ENCODE measurements at places on chromosomes 12 and 14.

DNA sequence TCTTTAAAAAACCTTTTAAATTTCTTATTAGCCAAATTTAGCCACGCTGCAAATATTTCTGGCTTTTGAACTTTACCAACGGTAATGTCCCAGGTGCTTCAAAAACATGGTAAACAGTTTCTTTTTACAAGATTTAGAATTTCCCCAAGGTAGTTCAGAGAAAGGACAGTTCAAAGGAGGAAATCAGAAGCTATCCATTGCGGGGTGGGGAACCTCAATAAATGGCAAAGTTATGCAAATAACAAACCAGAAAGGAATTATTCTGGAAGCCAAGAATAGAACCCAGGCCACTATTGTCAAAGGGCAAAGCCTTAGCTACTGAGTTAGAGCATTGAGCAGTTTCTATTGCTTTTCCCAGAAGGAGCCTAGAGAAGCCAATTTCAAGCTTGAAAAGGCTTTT lies 62.3 kb downstream of the PDE6H start:
- DNase-seq, result no peak

- DNase-seq, result no peak
These were observed 172.4 kb downstream of the EMP1 start for GRCh38 chr12:13368971-13369370.

DNA sequence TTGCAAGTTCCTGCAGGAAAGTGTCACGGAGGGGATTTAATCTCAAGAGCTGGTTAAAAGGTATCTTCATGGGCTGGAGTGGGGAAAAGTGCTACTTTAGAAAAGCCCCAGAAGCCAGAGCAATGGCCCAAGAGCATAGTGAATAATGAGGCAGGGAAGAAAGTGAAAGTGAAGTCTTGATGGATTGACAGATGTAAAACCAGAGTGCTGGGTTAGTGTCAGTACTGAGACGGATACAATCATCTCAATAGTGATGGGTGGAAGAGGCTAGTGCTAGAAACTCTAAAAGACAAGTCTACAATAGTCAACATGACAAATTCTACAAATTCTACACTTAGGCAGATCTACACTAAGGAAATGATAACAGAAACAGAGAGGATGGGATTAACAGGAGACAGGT lies 68.1 kb downstream of the CIT start:
- no peak for DNase-seq

GRCh38 chr12:56723352-56723751 lies 1.7 kb downstream of the NACA start:
- DNase-seq, result no peak

DNA sequence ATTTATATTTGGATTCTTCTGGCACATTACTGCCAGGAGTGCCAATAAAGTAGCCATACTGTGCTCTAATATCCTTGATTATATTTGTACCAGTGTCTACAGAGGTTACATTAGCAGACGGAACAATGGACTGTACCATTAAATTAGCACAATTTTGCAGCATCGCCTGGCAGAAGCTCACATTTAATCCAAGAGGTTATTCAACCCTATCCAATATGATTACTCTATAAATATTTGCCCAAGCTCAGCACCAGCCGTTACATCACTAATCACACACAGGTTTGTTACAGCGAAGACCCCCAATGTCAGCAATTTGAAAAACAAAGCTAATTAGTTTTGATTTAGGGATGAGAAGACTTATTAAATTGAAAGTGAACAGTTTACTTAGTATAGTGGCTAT lies 16.9 kb upstream of the MGST1 start:
- no peak for DNase-seq

DNA sequence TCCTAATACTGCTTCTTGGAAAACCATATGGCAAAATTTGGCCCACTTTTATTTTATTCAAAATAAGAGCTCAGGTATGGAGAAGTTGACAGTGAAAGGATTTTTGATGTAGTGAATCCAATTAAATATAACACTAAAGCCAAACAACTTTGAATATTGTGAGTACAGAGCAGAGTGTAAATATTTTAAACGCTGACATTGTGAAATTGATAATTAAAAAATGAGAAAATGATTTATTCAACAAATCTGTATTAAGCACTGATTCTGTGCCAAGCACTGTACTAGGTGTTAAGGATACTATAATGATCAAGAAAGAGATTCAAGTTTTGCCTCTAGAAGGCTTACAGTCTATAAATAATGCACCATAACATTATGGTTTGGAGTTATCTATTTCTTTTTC lies 50.5 kb downstream of the ATL1 start:
- no peak for DNase-seq

DNA sequence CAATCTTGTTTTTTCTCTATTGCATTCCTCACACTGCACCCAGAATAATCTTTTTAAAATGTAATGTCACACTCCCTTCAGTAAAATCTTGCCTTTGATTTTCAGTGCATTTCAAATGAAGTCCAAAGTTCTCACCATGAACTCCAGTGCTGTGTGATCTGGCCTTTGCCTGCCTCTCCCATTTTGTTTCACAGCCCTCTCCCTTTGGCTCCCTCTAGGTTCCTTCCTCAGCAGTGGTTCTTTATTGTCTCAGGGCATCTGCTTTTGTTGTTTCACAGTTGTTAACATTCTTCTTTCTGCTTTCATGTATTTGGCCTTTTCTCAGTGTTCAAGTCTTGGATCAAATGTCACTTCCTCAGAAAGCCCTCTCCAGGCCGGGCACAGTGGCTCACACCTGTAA lies 84.5 kb upstream of the AMN1 start:
- DNase-seq, result no peak

- no peak for DNase-seq
These were observed 316.1 kb downstream of the SEC23A start for GRCh38 chr14:38786921-38787320.

DNA sequence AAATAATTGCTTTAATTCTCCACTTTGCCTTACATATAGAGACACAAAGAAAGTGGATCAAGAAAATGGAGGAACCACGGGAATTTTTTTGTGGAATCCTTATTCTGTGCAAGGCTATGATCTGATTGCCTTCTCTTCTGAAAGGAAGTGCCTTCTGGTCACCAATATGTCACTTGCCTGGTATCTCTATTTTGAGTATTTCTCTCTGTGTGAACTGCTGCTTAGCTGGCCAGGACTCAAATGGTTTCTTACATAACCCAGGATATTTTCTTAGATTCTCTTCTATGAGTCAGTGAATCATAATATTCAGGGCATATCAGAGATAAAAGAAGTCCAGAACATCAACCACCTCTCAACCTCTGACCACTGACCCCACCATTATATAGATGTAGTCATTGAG lies 156.1 kb downstream of the DIO2 start:
- no peak for DNase-seq

- no peak for DNase-seq
These were observed 1.1 kb upstream of the UBC start for GRCh38 chr12:124915239-124916236.

DNA sequence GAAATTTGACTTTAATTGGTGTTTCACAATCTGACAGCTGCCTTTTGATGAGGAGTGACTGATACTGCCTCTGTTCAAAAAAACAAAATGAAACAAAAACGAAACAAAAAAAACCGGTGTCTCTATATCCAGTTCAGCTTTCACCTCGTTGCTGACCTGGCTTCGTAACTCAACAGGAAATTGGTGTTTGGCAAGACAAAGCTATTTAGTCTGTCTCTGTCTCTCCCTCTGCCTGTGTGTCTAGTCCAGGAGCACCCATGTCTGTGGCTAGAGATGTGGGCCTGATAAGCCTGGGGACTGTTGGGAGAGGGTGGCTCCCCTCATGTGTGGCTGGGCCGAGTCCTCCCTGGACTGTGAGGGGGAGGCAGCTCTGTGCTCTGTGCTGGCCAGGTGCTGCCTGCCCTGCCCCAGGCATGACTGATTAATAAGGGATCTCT lies 11.3 kb downstream of the CACNA1C start:
- DNase-seq, result peak; percentile 19

DNA sequence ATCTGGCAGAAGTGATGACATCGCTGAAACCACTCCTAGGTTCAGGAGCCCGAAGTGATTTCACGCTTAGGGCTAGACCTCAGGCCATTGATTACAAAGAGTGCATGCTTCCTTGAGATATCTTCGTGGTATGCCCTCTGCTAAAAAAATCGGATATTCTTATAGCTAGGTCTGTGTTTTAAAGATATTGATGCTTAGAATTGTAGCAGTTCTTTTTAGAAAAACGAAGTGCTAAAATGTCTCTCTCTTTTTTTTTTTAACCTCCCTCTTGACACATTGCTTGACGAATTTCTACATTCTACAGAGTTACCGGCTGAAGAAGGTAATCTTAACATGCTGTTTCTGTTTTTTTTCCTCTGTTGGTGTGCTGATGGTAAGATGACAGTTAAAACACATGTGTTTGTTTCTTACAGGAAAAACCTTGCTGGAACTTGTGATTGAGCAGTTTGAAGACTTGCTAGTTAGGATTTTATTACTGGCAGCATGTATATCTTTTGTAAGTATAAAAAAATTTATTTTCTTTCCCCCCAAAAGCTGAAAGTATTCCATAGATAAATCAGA lies 1.3 kb downstream of the ATP2A2 start:
- DNase-seq, result no peak

DNA sequence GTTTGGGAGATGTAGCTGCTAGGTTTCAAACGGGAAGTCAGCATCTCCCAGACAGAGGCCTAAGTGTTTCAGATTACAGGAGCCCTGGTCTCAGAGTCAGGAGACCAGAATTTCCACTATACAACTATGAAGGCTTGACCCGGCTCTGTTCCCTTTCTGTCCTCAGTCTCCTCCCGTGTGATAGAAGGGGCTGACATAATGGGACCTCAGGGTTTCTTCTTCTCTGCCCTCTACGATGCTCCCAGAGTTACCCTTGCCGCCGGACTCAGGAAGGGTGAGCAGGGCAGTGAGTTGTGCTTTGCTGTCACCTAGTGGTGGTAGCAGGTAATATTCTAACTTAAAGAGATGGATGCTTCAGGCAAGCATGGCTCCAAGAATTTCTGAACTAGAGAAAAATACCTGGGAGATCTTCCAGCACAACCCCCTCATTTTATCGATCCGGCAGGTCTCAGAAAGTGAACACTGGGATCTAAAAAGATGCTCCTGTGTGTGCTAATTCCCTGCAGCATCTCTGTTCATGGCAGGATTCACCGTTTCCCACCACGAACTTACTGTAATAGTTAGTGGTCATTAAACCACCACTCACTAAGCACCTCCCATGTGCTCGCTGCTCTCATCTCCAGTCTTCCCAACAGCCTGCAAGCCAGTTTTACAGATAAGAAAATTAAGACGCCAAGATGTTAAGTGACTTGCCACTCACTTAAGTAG lies 84.4 kb downstream of the VWF start:
- peak; percentile 44 for DNase-seq

DNA sequence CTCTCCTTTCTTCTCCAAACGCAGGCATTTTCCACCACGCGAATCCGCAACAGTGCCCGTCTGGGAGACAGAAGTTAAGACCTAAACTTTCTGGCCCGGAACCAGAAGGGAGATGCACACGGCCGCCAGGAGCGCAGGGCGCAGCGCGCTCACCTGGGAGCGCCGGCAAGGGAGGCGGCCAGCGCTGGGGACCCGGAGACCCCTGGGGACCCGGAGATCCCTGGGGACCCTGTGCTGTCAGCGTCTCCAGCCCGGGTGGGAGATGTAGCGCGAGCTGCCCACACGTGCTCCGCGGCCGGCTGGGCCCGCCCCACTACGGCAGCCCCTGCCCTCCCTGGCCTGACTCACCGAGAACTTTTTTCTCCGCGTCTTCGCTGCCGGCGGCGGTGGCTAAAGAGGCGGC lies 620 bp downstream of the YBX3 start:
- peak; percentile 68 for DNase-seq

- no peak for DNase-seq
These were observed 646.2 kb downstream of the VRK1 start for GRCh38 chr14:97443412-97443811.

- no peak for DNase-seq
These were observed 23.4 kb downstream of the G2E3 start for GRCh38 chr14:30582376-30582775.

DNA sequence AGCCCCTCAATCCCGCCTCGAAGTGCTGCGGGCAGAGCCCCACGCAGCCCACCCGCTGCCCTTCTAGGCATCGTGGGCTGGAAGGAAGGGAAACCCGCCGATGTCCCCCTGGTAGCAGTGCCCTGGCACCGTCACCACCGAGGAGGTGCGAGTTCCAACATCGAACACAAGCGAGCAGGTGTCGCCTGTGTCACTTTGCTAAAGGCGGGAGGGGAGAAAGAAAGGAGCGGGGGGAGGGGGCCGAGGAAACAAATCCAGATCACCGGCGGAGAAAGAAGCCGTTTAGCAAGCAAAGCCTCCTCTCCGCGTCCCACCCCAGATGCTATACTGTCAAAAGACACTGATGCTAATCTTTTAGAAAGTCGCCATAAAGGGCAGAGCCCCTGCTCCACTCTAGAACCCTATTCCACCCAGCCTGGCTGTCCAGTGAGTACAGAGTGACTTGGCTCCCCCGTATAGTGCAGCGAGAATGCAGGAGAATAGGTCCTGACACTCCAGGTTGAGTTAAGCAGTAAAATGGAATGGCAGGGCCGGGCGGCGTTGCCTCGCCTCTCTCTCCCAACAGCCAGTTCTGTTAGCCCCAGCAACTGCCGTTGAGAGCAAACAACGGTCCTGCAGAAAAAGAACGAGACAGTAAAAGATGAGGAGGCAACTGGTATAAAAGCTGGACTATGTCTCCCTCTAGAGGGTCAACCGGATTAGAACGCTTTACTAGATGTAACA lies 67.9 kb upstream of the USP15 start:
- DNase-seq, result peak; percentile 50

GRCh38 chr14:85597701-85598100 lies 67.8 kb downstream of the FLRT2 start:
- DNase-seq, result no peak

DNA sequence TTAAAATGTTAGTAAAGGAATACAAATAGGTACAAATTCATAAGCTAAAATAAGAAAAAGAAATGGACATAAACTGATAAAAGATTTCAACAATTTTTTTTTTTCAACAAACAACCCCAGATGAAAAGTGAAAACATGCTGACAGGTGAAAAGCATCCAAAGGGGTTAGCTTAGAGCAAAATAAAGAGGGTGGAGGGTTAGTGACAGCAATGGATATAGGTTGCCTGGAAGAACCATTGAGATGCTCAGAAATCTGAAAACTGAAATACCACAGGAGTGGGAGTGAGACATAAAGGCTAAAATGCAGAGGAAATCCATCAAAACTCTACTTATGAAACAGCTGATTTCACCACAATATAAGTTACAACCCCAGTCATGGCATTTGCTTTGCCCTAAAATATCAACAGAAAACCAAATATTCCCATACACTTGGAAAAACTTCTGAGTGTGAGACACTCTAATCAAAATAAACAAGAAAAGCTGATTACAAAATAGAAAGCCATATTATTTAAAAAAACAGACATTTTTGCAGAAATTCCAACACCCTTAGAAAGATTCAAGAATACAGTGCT lies 136.3 kb upstream of the PLEKHG7 start:
- no peak for DNase-seq

- no peak for DNase-seq
These were observed 188.3 kb upstream of the BCL2L14 start for GRCh38 chr12:11882301-11883019.
